ENCODE measurements at places on chromosomes 4 and X.

- DNase-seq, result no peak
Observed at GRCh38 chr4:2194496-2194895, 47.4 kb downstream of the HAUS3 start.

GRCh38 chrX:41026702-41027078 lies 58.6 kb upstream of the USP9X start:
- DNase-seq, result no peak

DNA sequence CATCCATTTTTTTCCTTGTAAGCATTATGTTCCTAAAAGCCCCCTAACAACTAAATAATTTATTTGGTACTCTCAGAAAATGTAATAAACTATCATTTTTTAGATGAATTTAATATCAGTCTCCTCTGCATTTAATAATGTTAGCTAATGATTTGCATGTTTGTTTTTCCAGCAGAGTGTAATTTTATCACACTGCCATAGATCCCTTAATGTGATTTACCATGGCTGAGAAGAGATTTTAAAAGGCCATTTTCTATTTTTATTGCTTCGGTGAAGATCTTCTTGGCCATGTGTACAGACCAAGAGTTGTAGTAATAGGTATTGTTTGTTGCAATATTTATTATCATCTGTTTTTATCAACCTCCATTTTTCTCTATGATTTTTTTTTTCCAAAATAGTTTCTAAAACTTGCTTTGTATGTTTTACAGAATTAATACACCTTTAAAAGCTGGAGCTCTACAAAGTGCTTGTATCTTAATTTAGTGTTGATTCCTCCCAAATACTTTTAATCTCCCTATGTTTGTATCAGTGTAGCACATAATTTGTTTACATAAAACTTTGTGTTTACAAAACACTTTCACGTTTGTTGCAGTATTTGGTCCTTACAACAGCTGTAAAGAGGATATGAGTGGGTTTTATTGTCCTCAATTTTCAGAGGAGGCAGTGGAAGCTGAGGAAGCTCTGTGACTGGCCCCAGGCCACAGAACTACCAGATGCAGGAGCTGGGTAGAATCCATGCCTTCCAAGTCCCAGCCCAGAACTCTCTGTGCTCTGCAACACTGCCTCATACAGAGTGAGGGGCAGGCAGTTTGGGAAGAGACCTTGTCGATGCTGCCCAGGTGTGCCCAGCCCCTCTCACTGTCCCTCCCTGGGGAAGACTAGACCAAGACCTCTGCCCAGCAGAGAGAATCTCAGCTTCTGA lies 58.1 kb downstream of the FAM114A1 start:
- DNase-seq, result no peak

DNA sequence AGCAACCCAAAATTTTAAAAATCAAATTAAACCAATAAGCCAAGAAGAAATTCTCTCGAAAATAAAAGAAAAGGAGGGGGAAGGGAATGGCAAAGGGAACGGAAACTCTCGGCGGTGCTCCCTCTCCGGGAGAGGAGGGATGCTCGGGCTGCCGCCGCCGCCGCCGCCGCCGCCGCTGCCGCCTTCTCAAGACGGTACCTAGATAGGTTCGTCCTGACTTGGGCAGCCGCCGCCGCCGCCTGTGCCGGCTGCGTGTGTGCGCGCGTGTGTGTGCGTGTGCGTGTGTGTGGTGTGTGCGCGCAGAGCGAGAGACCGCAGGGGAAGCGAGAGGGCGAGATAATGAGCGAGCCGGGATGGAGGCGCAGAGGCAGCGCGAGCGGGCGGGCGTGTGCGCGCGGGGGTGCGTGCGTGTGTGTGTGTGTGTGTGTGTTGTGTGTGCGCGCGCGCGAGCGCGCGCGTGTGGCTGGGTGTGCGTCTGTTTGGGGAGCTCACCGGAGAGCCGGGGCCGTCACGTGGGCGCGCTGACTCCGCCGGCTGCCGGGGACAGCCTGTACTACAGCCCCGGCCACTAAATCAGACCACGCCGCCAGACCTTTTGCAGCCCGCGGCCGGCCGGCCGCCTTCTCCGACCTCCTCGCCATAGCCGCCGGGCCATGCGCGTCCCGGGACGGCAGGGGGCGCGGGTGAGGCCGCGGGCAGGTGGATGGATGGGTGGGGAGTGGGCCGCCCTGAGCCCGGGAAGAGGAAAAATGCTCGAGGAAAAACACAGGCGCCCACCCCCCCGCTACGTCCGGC lies 111.6 kb downstream of the DHX15 start:
- DNase-seq, result peak; percentile 52

DNA sequence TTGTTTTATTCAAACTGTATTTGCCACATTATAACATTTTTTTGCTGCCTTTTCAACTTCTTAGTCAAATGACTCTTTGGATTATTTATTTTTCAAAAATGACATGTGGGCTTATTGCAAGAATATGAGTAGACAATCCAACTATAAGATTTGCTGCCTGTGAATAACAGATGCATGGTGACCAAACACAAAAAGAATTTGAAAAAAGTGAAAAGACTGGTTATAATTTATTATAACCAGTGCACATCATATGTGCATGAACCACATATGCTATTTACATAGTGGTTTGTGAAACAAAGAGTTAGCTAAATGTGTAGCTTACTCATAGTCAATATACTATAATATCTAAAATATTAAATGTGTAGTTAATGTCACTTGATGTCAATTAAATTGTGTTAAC lies 2086.8 kb downstream of the ARAP2 start:
- no peak for DNase-seq

GRCh38 chrX:109679820-109680219 lies 53.2 kb downstream of the ACSL4 start:
- DNase-seq, result no peak

DNA sequence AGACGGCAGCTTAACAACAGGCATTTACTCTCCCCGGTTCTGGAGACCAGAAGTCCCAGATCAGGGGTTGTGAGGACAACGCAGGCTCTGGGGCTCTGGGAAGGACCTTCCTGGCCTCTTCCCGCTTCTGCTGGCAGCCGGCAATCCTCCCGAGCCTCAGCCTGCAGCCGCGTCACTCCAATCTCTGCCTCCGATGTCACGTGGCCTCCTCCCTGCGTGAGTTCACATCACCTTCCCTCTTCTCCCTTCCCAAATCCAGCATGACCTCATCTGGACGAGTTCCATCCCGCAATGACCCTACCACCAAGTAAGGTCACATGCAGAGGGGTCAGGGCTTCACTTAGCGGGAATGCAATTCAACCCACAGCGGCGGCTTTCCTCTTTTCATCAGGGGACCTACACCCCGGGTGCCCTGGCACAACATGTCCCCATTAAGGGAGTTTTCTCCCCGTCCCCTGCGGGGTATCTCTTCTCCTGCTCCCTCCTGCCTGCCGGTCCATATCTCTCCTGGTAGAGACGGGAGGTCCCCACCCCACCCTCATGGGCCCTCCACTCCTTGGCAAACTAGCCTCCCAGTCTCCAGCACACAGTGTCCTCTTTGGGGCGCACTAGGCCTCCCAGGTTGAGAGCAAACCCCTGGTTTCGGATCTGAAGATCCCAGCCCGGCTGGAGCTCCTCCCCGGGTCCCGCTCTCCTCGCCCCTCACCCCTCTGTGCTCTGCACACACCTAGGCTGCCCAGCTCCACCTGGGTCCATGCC lies 25.5 kb downstream of the ABLIM2 start:
- DNase-seq, result no peak

GRCh38 chr4:182901337-182901736 lies 15.8 kb downstream of the DCTD start:
- DNase-seq, result no peak

- DNase-seq, result no peak
Observed at GRCh38 chr4:119110121-119110520, 25.5 kb upstream of the MYOZ2 start.

DNA sequence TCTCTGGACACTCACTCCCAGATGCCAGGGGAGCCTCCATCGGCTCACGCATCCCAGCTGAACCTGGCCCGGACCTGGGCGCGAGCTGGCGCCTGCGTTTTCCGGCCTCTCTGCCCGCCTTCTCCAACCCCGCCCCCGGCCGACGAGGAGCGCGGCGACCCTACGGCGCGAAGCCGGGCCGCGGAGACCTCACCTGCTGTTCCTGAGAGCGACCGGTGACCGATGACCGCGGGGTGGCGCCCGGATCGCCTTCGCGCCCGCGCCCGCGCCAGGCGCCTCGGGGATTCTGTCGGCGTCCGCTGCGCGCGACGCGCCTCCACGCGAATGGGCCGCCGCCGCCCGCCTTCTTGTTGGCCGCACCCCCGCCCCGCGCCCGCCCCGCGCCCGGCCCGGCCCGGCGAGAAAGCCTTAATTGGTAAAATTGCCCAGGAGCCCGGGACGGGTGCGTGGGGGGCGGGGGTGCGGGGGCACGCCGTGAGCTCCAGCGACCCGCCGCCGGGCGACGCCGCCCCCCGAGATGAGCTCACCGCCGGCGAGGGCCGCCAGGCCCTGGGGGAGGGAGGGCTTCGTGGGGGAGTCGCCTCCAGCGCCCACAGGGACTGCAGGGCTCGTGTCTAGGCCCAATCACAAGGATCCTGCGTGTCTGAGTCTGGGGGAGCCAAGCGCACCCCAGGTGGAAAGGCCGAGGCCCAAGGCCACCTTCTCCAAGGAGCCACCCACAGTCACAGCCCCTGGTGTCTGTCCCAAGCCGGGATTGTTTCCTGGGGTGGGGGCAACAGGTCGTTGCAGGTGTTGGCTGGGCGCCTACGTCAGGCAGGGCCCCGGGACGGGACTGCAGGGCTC lies at the start of gene FLNA:
Gene FLNA, minus strand, starts transcription at position 322 of the 843 bp plus-strand sequence. CDS start 3,389 bp downstream, outside the sequence.
- peak; percentile 52 for DNase-seq

GRCh38 chr4:160318567-160319220 lies 1215.8 kb downstream of the RAPGEF2 start:
- no peak for DNase-seq

DNA sequence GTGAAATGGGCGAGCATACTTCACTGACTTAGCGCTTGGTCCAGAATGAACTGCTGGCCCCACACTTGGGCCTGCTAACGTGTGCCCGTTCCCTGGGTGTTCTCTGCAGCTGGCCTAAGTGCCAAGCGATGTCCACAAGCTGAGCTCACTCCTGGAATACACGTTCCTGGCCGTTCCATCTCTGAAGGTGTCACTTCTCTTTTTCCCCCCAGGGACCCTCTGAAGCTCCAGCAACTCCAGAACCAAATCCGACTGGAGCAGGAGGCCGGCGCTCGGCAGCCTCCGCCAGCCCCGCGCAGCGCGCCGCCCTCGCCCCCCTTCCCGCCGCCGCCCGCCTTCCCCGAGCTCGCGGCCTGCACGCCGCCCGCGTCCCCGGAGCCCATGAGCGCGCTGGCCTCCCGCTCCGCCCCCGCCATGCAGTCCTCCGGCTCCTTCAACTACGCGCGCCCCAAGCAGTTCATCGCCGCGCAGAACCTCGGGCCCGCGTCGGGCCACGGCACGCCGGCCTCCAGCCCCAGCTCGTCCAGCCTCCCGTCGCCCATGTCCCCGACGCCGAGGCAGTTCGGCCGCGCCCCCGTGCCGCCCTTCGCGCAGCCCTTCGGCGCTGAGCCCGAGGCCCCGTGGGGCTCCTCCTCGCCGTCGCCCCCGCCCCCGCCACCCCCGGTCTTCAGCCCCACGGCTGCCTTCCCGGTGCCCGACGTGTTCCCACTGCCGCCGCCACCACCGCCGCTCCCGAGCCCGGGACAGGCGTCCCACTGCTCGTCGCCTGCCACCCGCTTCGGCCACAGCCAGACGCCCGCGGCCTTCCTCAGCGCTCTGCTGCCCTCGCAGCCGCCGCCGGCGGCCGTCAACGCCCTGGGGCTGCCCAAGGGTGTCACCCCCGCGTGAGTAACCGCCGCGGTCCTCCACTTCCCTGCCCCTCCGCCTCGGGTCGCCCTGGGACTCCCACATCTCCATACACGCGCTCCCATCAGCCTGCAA lies 132.3 kb downstream of the CBR4 start:
- no peak for DNase-seq

- no peak for DNase-seq
Observed at GRCh38 chr4:162201673-162202072, 37.9 kb upstream of the FSTL5 start.

DNA sequence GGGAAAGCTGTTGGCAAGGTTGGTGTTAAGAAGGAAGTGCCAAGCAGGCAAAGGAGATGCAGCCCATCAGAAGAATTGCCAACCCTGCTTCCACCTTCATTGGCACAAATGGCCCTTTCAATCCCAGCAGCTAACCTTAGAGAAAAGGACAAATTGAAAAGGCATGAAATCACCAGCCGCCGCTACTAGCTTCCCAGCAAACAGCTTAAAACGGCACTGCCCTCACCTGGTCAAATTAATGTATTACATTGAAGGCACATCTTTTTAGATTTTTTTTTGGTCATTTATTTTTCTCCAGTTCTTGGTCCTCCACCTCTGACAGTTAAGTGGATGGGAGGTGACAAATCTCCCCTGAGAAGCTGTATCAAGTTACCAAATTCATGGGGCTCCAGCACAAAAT lies 51.0 kb upstream of the NHSL2 start:
- peak; percentile 2 for DNase-seq

DNA sequence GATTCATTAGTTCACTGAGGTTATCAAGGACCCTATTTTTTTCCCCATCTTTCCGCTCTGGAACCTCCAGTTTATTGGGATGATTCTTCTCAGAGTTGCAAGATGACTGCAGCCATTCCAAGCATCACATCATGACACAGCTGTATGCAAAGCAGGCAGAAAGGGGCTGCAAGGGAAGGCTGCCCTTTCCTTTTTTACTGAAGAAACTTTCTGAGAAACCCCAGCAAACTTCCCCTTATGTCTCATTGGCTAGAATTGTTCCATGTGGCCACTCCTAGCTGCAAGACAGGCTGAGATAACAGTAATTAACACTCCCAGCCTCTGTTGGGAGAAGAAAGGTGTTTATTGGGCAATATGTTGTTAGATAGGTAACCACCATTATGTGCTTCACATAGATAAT lies 102.6 kb downstream of the SATL1 start:
- no peak for DNase-seq

GRCh38 chr4:130646886-130647285 lies 1550.9 kb downstream of the C4orf33 start:
- DNase-seq, result no peak

- no peak for DNase-seq
Observed at GRCh38 chrX:51569561-51569960, 49.2 kb downstream of the CENPVL3 start.

GRCh38 chr4:24690436-24690835 lies 104.9 kb upstream of the SOD3 start:
- no peak for DNase-seq

DNA sequence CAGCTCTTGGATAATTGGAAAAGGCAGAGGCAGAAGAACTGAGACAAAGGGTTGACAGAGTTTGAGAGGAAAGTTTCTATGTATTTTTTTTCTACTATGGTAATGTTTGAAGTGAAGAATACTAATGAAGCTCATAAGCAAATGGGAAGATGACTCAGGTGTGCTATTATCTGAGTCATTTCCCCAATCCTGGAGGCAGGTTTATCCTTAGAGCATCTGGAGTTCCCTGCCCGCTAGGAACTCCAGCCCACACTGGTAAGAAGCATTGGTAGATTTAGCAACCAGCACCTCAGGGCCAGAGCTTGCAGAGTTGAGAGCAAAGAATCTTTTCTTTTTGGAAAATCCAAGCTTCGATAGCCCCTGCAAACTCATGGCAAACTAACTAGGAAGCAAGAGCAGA lies 55.2 kb downstream of the DOCK11 start:
- DNase-seq, result no peak

DNA sequence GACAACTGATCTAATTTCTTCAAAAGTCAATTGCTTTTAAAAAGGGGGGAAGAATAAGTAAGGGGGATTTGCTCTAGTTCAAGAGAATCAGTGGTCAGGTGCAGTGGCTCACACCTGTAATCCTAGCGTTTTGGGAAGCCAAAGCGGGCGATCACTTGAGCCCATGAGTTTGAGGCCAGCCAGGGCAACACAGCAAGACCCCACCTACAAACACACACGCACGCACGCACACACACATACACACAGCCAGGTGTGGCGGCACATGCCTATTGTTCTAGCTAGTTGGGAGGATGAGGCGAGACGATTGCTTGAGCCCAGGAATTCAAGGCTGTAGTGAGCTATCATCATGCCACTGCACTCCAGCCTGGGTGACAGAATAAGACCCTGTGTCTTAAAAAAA lies 9.6 kb downstream of the GRSF1 start:
- no peak for DNase-seq

Measured in NCI-H1105 (cell line).